Keratinocyte (primary cell): ENCODE measurements at places on chromosomes 13 and 19.

- DNase-seq: no peak
These were observed 11.9 kb downstream of the LTBP4 start for GRCh38 chr19:40612831-40613689.

- no peak for DNase-seq
These were observed 49.4 kb downstream of the SACS start for GRCh38 chr13:23384111-23384510.

DNA sequence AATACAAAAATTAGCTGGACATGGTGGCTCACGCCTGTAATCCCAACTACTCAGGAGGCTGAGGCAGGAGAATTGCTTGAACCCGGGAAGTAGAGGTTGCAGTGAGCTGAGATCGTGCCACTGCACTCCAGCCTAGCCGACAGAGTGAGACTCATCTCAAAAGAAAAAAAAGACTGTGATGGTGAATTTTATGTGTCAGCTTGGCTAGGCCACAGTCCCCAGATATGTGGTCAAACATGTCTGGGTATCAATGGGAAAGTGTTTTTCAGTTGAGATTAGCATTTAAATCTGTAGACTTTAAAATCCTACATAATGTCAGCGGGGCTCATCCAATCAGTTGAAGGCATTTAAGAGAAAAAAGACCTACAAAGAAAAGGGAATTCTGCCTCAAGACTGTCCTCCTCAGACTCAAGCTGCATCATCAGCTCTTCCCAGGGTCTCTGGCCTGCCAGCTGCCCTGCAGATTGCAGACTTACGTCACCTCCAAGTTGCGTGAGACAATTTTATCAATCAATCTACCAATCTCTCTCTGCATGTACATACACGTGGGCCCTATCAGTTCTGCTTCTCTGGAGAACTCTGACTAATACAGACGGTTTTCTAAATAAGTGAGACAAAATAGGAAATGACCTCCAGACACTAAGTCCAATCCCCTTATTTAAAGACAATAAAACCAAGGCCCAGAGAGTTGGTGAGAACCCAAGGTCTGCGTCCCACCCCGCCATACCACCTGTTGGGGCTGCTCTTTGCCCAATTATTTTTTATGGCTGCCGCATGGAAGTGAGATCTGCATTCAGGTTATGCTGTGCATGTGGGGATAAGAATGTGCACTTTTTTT lies 99.2 kb downstream of the ABCC4 start:
- DNase-seq: no peak

- no peak for DNase-seq
These were observed 3.0 kb downstream of the NFIX start for GRCh38 chr19:12997967-12998940.

DNA sequence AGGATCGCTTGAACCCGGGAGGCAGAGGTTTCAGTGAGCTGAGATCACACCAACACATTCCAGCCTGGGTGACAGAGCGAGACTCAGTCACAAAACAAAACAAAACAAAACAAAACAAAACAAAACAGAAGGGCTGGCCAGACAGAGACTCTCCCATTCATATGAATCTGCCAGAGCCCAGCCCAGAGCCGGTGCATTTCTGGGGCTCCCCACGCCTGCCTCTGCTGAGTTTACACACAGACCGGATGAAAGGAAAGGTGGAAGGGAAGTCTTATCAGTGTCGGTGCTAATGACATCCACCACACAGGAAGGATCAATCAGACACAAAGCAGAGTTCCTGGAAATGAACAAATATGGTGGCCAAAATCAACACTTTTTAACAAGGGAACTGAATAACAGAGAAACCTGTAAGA lies 6.8 kb downstream of the TRAPPC6A start:
- no peak for DNase-seq

- no peak for DNase-seq
These were observed 338.1 kb downstream of the RFC3 start for GRCh38 chr13:34155931-34156607.

- no peak for DNase-seq
These were observed 6.7 kb downstream of the CAMSAP3 start for GRCh38 chr19:7602240-7602934.

- DNase-seq: no peak
These were observed 63.5 kb downstream of the ALOX5AP start for GRCh38 chr13:30798776-30799355.

DNA sequence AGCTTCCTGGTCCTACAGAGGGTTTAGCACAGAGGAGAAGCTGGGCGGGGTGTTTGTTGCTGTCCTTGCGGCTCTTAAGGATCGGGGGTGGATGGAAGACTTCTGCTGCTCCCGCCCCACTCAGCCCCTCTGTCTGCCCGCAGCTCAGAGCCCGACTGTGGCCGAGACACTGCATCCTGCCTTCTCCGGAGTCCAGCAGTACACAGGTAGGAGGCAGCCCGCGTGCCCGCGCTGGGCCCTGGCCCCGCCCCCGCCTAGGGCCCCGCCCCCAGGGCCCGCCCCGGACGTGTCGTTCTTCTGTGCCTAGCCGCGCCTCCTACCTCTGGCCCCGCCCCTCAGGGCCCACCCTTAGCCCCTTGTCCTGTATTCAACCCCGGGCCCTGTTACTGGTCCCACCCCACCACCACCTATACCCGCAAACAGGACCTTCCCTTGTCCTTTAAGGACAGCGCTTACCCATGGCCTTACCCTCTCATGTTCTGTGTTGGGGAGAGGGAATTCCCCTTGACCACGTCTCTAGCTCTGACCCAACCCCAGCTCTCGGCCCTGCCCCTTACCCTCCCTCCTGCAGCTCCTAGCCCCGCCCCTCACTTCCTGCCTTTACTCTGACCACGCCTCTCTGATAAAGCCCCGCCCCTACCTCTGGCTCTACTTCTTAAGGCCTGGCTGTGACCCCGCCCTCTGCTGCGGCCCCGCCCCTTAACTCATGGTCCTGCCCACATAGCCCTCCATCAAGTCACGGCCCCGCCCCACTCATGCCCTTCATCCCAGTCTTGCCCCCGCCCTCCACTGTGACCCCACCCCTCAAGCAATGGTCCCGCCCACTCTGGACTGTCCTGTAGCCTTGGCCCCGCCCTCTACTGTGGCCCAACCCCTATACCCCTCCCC lies 60.5 kb downstream of the CELF5 start:
- DNase-seq: peak; percentile 49

- no peak for DNase-seq
These were observed 70.6 kb upstream of the C13orf46 start for GRCh38 chr13:114044486-114044885.

DNA sequence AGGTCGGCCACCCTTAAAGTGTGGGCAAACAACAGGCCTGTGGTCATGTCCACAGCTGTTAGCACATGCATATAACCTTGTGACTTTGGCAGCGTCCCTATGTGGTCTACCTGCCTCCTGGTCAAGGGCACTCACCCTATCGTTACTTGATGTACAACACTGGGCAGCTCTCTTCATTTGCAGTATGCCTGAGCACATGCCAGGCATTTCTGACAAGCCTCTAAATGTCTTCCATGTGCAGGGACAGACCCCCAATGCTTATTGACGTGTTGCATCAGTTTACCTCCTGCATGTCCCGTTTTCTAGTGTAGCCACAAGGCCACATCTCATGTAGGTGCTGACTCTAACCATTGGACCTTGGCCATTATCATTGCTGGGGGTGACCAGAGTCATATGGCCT lies 731.7 kb upstream of the MIR17HG start:
- DNase-seq: no peak

GRCh38 chr19:44808463-44809371 lies at the start of gene BCAM:
Gene BCAM, plus strand, starts transcription at chr19:44809103. Its CDS starts 22 bp downstream, at chr19:44809125.
- no peak for DNase-seq

DNA sequence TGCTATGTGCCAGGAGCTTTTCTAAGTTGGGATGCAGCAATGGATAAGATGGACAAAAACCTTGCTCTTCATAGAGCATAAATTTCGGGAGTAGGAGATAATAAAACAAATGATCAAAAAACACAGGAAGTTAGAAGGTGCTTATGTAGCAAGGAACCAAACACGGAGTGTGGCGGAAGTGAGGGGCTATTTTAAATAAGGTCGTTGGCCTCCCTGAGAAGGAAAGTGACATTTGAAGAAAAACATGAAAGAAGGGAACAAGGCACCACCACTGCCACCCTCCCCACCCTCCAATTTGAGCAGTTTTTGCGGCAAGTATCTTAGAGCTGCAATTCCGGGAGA lies 3.2 kb upstream of the GSX1 start:
- no peak for DNase-seq

GRCh38 chr19:6572217-6572616 lies 18.7 kb downstream of the CD70 start:
- DNase-seq: no peak

DNA sequence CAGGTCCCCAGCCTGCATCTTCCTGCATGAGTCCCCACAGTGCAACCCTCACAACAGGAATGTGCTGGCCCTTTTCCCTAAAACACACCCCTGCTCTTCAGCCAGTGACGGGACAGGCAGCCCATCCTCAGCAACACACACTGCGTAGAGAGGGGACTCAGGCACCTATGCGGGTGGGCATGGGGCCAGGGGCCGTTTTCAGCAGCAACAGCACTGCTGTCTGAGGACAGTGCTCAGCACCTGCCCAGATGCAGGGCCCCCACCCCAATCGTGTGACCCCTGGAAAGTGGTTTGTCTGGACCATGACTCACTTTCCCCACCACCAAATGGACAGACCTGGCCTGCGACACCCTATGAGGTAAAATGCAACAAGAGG lies 28.0 kb upstream of the ISYNA1 start:
- DNase-seq: no peak

GRCh38 chr13:72489751-72490150 lies 237.7 kb downstream of the MZT1 start:
- DNase-seq: no peak

- DNase-seq: no peak
These were observed at the start of gene MAMSTR for GRCh38 chr19:48719263-48720171. Gene MAMSTR, minus strand, starts transcription at chr19:48719725. Its CDS starts 694 bp downstream, at chr19:48719031.

DNA sequence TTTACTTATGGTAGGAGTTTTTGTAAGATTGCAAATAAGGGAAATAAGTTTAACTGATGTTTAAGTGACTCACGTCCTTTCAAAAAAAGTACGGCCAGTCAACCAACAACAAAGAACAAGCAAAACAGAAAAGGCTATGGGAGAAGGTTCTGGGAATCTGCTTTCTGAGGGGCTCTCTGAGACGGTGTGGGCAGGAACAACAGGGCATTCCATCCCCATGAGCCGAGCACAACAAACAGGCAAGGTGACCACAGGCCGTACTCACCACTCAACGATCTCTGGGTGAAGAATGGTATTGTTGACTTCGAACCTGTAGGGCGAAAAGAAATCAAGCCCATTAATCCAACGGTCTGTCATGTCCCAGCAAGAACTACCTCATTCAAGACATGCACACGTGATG lies 43.8 kb downstream of the PEPD start:
- no peak for DNase-seq
